ENCODE measurements at places on chromosomes 1 and 21.

DNA sequence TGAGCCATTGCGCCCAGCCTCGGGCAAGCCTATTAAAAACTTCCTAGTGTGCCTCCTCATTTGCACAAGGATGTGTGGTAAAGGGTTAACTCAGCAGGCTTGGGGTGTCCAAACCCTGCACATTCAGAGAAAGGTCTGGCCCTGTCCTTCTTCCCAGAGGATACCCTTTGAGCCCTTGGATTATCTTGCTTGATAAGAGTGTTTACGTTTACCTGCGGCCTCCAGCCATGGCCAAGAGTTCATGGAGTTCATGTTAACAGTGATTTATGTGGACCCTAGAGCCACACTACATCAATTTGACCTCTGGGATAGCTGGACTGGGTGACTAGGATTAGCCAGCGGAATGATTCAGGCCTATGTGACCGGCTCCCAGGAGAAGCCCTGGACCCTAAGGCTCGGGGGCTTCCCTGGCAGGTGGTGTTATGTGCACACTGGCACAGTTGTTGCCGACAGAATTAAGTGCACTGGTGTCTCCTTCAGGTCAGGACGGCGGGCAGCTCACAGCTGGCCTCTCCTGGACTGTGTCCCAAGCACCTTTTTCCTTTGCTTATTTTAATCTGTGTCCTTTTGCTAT lies 7.7 kb upstream of the TCP10L start:
- no peak for DNase-seq

- peak; percentile 29 for DNase-seq
Observed at GRCh38 chr1:209692745-209693504, 11.7 kb upstream of the HSD11B1 start.

GRCh38 chr1:163066168-163066567 lies 3.0 kb upstream of the RGS4 start:
- no peak for DNase-seq

- DNase-seq, result peak; percentile 19
Observed at GRCh38 chr1:229579059-229579673, 20.7 kb upstream of the ABCB10 start.

- DNase-seq, result no peak
Observed at GRCh38 chr1:42403880-42404400, 23.3 kb downstream of the RIMKLA start.

GRCh38 chr1:6473974-6474814 lies 8.2 kb upstream of the TNFRSF25 start:
- no peak for DNase-seq

DNA sequence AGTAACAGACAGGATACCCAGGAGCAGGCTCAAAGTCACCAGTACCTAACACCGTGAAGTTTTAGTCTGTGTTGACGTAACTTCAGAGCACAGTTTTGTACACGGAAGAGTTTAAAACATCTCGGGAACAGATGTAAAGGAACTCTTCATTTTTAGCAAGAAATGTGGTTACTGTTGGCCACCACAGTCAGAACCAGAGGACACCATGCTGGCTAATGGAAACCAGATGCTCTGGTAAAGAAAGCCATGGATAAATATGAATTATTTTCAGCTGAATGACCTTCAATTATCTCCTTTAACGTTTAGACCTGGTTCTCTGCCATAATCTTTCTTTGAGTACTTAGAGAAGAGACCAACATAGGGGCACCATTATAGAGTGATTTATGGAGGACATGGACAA lies 115.9 kb downstream of the NTMT2 start:
- DNase-seq, result no peak

DNA sequence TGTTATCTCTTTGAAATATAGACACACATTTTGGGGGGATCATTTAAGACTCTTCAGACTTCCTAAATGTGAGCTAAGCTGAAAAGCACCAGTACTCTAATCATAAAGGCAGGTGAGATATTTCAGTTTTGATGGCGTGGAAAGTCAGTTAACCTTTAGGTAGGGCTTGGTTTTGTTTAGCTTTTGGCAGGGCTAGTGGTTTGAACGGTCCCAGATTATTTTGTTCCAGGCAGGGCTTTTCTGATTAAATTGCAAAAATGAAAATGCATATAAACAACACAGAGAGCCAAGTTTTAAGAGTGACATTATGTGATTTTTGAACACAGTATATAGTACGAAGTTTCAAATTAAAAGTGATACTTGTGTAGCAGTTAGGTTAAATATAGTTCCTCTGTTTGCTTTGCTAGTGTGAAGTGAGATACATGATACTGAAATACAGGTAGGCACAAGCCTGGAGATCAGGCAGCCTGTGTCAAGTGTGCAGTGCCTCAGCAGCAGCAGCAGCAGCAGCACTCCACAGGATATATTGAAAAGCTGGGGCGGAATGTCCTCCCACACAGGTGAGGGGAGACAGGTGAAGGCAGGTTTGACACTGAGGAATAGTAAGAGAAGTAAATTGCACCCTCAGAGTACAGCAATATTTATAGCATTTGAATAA lies 47.4 kb downstream of the CAMTA1 start:
- no peak for DNase-seq

DNA sequence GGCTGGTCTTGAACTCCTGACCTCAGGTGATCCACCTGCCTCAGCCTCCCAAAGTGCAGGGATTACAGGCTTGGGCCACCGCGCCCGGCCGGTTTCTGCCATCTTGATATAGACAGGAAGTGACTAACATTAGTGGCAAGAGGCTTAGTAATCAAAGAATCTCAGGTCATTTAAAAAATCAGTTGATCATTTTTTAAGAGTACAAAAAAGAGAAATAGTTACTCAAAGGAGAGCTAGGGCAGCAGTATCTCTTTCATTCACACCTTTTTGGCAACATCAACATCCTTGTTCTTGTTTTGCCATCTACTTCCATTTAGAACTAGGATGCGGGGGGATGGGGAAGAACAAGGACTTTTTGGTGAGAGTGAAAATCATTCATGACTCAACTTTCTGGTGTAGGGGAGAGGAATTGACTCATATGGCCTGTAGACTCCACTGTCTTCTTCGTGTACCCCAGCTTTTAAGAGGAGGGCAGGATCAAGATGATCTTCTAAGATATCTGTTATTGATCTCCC lies 8.8 kb downstream of the FCRLB start:
- DNase-seq, result no peak

DNA sequence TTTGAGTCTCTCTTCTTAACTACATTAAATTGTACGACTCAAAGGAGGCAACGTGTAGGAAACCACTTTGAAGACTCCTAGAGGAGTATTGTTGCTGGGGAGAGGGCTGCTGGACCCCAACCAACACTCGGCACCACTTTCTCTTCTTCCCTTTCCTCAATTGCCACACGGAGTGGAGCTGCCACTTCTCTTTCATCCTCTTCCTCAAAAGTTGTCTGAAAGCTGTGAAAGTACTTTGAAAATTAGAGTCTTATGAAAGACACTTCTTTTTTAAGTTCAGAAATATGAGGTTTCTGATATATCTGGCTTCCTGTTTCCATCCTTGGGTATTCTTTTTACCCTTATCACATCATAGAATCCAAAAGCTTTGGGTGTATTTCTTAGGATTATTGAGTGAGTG lies 59.5 kb downstream of the MRPS6 start:
- no peak for DNase-seq

GRCh38 chr1:206456577-206457370 lies 13.5 kb upstream of the IKBKE start:
- no peak for DNase-seq

- DNase-seq, result no peak
Observed at GRCh38 chr1:178796013-178796412, 71.0 kb downstream of the RALGPS2 start.

DNA sequence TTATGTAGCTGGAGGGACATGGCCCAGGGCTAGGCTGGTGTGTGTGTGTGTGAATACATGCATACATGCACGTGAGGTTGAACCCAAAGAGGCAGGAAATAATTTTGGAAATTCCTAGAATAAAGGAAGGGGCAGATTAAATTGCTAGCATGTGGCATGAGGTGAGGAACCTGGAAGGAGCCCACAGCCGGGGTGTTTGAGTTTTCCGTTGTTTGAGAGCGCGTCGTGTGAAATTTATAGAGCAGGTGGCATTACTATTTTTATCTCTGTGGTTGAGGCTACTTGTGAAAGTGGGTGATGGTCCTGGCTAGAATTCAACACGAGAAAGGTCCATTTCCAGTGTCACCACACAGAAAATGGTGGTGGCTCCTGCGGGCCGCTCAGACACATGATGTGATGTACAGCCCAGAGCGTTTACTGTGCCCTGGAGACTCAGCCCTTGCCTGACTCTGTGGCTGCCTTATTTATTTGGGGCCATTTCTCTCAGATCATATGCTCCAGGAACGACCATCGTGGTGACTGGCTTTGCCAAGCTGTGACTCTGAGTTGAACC lies 48.0 kb downstream of the BACE2 start:
- DNase-seq, result no peak

DNA sequence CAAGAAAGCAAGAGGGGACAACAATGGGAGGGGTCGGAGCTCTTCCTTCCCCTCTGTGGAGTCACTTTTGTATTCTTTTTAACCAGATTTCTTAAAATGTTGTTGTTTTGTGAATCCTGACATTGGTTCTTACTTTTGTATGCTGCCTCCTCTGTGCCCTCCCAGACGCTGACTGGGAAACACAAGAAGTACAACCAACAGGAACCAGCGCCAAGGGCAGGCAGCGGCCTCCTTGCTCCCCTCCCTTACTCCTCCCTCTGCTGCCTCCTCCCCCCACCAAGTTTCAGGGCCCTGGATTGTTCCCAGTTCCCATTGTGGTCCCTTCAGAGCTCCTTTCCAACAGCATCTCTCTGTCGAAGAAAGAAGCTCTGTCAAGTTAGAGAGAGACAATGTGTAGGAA lies 111.1 kb downstream of the BRINP2 start:
- peak; percentile 19 for DNase-seq

DNA sequence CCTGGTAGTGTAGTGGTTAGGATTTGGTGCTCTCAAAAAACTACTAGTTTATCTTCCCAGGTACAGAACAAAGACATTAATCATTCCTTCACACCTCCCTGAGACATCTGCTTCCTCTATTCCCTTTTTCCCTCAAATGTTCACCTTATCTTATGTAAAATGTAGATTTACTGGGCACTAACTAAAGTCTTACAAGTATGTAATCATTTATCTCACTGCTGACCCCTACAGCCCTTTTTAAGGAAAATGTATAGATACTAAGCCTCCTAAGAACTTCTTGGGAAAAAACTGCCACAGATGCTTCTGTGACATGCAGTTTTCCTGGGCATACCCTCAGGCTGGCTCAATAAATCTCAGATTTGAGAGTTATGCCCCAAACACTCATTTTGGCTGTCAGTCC lies 50.8 kb upstream of the NEK7 start:
- no peak for DNase-seq

DNA sequence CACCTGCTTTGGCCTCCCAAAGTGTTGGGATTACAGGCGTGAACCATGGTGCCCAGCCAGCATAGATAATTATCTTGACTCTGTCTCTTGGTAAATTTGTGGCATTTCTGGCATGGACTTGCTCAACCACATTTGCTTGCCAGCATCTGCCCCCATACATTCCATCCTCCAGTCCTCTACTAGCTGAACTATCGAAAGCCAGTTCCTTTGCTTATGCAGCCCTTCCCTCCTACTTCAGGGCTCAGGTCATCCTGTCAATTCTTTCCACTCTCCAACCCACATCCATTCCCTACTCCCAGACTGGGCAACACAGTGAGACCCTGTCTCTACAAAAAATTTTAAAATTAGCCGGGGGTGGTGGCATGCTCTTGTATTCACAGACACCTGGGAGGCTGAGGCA lies 13.0 kb upstream of the UQCRHL start:
- DNase-seq, result no peak

DNA sequence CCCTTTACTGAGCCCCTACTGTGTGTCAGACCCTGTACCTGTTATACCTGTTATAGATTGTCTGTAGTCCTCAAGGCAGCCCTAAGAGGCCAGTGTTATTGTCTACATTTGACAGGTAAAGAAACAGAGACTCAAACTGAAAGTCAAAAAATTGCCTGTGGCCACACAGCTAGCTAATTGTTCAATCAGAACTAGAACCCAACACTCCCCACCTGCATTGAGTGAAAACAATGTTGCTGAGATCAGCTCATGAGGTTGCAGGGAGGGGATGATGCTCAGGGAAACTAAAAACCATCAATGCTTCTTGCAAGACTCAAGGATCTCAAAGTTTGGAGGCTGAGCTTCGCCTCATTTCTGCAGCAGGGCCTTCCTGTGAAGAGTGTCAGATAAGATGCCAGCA lies 109.5 kb upstream of the LMO4 start:
- no peak for DNase-seq

DNA sequence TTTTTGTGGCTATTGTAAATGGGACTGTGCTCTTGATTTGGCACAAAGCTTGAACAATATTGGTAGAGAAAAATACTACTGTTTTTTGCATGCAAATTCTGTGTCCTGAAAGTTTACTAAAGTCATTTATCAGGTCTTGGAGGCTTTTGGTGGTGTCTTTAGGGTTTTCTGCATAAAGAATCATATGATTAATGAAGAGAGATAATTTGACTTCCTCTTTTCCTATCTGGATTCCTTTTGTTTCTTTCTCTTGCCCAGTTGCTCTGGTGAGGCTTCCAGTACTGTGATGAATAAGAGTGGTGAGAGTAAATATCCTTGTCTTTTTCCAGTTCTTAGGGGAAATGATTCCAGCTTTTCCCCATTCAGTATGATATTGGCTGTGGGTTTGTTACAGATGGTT lies 1166.7 kb downstream of the NCAM2 start:
- no peak for DNase-seq

DNA sequence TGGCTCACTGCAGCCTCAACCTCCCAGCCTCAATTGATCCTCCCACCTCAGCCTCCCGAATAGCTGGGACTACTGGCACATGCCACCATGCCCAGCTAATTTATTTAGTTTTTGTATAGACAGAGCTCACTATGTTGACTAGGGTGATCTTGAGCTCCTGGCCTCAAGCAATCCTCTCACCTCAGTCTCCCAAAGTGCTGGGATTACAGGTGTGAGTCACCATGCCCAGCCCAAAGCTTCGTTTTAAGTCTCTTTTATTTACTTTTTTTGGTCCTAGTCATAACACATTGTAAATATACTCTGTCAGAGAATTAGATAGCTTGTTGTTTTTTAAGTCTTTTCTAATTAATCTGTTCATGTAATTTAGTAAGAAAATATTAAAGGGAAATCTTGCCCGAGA lies 42.8 kb downstream of the KCNK1 start:
- DNase-seq, result no peak

GRCh38 chr1:154572468-154573167 lies 5.0 kb downstream of the CHRNB2 start:
- no peak for DNase-seq
